ENCODE measurements at places on chromosomes 6 and 20. TPM values are rescaled to one million over a fixed set of nuclear protein-coding genes. Genes with fewer than 3 reads are reported as not detected.

GRCh38 chr6:158707120-158707820 lies 57.4 kb downstream of the SYTL3 start:
- no peak for DNase-seq

The C6orf62 gene
- total RNA-seq, result 71.5 TPM

- peak; percentile 73 for DNase-seq
Observed at GRCh38 chr6:16374461-16375200, 136.2 kb downstream of the GMPR start.

DNA sequence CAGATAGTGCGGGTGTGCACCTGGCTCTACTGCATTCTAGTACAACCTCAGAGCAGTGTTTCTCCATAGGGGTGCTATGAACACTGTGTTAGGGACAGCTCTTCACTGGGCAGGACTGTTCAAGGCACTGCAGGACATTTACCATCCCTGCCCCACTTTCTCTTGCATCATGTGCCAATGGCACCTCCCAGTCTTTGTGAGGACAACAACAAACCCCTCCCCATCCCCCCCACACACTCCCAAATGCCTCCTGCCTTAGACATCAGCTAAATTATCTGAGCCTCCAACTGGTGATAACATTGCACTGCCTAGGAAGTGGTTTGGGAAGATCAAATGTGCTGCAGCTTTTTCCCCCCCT lies 98.9 kb downstream of the FYN start:
- no peak for DNase-seq

DNA sequence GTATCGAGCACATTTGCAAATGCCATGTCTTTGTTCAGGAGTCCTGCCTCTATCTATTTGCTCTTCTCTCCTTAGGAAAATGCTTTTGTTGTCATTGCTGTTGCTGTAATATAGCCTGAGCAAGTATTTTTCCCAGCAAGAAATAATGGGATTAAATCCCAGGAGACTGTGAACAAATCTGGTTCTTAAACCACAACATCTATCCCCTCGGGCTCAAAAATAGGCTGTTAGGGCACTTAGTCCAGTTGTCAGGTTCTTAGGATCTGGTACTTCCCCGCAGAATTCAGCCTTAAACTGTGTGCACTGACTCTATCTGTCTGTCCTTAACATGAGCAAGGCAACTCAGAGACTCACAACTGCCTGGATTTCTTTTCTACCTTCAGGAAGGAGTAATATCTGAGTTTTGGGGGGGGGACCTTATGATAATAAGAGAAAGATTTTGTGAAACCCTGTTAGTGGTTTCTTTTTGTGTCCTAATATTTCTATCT lies 437.5 kb downstream of the HTR1B start:
- DNase-seq, result no peak

DNA sequence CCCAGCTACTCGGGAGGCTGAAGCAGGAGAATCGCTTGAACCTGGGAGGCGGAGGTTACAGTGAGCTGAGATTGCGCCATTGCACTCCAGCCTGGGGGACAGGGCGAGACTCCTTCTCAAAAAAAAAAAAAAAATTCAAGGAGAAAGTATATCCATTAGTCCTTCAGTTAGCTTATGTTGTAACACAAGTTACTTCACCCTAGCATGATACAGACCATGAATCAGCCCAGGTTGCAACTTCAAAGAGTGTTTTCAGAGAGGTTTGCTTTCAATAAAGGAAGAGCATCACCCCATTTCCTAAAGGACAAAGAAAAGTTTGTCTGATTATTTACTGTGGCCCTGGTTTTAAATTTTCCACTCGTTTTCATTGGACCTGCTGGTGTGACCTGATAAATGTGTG lies 73.0 kb downstream of the SERAC1 start:
- DNase-seq, result no peak

DNA sequence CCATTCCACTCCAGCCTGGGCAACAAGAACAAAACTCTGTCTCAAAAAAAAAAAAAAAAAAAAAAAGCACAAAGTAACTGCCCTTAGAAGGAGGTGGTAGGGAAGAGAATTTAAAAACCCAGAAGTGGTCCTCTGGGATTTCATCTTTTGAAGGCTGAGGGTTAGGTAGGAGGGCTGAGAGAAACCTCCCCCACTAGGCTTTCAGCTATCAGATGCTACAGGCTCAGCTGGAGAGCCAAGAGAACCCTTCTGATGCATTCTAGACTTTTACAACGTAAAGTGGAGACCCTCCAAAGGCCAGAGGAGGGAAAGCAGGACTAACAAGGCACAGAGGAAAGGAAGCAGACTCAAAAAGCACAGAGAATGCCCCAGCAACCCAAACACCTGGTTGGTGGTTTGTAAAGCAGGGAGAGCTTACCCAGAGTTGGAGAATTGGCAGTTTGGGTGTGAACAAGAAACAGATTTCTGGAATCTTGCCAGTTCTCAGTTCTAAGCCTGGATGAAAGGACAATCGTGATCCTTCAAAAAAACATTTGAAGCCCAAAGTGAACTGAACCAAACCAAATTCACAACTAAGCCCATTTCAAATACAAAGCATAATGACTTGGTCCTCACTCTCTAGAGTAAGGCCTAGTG lies 23.2 kb upstream of the SPAG4 start:
- DNase-seq, result no peak

DNA sequence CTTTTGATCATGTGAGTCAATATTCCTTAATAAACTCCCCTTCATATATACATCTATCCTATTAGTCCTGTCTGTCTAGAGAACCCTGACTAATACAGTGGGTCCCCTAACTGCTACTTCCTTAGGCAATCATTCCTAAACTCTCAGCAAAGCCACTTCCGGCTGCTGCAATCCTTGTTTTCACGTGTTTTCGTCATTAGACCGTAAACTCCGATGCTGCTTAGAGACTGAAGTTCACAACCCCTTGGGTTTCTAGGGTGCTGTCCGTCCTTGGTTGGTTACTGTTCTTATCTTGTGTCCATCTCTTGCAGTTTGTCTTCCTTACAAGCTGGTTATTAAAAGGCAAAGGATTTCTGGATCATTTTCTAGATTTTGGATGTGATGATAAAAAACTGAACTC lies 106.4 kb downstream of the GMPR start:
- DNase-seq, result no peak

The HTR1E gene
- total RNA-seq, result not detected

DNA sequence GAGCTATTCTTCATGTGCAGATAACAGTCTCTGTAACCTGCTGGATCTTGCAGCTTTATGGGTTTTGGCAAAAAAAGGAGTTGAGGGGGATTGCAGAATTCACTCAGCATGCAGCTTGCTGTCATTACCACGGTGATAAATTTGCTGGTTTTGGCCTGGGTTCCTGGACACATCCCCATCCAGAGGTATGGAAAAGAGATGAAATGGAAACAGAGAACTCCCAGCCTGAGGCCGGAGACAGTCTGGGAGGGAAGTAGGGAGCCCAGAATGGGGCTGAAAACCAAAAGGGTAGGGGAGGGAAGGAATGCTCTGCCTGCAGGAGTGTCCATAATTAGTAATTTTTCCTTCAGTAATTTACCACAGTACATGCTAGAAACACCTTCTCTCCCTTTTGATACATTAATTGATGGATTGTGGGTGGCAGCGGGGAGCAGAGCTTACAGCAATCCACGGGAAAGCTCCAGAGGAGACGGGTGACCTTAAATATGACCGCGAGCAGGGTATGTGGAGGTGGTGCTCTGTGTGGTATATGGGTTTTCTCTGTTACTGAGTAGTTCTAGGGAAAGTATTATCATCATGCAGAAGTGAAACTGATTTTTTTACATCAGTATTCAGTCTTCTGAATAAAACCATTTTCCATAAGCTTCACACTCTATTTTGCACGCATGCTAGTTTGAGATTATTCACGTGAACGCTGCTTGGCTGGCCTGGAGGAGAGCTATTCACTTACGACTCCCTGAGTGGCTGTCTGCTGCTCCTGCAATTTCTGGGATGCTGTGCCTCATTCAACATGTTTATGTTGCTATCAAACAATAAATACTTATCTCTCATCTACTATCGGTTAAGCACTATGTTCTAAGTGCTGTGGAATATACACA lies 66.3 kb upstream of the KCNK16 start:
- DNase-seq, result no peak

DNA sequence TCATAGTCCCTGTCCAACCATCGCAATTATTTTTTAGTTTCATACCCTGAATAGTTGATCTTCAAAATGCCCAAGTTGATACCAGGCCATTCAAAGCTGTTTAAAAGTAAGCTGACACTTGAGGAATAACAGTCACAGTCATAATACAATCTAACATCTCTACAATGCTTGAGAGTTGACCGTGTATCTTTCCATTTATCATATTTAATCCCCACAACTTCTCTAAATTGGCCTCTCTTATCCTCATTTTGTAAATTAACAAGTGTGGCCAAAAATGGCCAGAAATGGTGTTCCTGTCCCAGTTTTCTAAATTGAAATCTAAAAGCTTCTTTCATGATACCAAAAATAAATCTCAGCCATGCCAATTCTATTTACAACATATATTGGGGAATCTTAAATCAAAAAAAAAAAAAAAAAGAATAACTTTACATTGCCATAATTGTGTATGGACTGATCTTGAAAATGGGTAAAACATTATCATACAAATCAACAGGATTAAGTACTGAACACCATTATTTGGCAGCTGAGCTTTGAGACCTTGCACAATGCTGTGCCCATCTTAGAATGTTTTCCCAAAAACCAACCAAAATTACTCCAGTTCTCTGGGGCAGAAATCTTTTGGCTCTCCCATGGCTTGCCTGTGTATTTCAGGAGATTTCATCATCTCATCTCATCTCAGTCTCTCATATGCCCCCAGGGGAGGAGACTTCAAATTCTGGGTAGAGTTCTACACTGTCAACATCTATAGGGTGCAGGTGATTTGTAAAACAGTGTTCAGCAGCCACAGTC lies 448.7 kb upstream of the JARID2 start:
- DNase-seq, result no peak

The AVP gene
- not detected for total RNA-seq

- no peak for DNase-seq
Observed at GRCh38 chr6:72322771-72323170, 299.1 kb upstream of the KCNQ5 start.

- DNase-seq, result no peak
Observed at GRCh38 chr20:38336726-38337125, 9.6 kb upstream of the LBP start.

DNA sequence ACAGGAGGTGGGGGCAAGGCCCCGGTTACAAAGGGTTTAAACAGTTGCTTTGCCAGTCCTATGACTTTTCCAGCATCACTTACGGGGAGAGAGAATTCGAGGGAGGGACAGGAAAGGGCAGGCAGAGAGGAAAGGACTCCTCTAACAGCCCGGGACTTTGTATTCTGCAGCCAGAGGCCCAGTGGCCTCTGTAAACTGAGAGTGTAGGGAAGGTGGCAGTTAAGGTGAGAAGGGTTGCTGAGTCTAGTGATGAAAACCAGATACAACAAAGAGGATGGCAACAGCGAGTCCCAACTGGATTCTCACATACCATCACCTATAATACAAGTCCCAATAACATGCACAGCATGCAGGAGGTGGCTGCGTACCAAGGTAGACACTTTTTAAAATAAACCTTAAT lies 13.5 kb downstream of the PLAGL2 start:
- DNase-seq, result no peak

DNA sequence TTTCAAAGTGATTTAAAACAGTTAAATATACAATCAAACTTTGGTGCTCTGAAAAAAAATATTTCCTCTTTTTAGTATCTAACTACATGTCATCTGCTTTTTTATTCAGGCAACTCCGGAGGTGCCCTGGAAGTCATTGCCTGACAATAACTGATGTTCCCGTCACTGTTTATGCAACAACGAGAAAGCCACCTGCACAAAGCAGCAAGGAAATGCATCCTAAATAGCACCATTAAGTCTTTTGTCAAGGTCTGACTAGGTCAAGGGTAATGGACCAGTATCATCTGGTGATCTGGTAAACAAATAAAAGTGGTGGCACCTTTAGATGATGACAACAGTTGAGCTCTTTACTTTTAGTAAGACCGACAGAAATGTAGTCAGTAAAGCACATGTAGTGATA lies 13.2 kb downstream of the FAM229B start:
- DNase-seq, result no peak

DNA sequence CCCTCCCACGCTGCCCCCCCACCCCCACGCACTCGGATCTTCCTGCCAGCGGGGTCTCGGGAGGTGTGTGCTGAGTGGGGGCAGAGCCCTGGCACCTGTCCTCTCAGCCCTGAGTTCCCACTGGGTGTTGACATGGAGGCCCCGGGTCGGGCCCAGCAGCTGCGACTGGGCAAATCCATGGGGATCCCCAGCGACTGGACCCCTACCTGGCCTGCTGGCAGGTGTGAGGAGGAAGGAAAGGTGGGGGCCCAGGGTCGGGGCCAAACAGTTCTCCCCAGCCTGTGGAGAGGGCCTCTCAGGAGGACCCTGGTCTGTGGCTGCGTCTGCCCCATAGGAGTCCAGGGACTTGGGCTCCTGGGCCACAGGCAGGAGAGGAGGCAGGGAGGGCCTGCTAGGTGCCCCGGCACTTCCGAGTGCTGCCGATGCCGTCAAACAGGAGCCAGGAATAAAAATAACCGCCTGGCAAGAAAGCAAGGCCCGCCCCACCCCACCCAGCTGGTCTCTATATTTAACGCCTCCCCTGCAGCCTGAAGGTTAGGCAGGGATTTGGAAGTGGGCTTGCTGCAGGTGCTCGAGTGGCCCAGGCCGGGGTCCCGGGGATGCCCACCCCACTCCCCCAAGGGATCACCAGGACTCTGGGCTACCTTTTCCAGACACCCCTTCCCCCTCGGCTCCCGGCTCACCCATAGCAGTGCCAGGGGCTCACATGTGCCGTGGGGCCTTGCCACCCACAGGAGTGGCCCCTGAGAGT lies 1.4 kb upstream of the EEF1A2 start:
- DNase-seq, result no peak

The KCNK16 gene
- total RNA-seq, result not detected

DNA sequence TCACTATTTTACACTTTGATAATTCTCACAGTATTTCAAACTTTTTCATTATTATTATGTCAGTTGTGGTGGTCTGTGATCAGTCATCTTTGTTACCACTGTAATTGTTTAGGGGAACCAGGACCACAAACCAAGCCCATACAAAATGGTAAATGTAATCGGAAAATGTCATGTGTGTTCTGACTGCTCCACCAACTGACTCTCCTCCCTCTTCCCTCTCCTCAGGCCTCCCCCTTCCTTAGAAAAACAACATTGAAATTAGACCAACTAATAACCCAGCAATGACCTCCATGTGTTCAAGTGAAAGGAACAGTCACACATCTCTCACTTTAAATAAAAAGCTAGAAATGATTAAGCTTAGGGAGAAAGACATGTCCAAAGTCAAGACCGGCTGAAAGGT lies 63.8 kb downstream of the GMDS start:
- no peak for DNase-seq

DNA sequence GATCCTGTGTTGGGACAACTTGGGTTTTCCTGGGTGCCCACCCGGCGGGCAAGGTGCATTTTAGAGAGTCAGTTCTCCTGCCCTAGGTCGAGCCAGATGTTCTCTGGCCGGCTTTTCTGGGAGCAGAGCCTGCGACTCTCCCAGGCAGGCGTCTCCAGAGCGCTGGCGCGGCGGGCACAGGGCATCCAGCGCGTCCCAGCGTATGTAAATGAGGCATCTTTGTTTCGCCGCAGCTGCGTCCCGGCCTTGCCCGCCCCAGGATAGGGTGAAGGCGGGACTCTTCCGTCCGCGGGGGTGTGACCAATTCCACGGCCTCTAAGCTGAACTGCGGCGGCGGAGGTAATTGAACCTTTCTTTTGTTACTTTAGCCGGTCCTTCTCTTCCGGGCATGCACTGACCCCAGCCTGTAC lies 9.1 kb downstream of the GRIK2 start:
- DNase-seq, result peak; percentile 86
